ENCODE measurements at places on chromosomes 3 and 15.
A peak's percentile ranks its signal among the peaks of the same experiment; 100 is the strongest.

GRCh38 chr3:20256144-20256543, 70.1 kb upstream of the SGO1 start:
- no peak for DNase-seq

DNA sequence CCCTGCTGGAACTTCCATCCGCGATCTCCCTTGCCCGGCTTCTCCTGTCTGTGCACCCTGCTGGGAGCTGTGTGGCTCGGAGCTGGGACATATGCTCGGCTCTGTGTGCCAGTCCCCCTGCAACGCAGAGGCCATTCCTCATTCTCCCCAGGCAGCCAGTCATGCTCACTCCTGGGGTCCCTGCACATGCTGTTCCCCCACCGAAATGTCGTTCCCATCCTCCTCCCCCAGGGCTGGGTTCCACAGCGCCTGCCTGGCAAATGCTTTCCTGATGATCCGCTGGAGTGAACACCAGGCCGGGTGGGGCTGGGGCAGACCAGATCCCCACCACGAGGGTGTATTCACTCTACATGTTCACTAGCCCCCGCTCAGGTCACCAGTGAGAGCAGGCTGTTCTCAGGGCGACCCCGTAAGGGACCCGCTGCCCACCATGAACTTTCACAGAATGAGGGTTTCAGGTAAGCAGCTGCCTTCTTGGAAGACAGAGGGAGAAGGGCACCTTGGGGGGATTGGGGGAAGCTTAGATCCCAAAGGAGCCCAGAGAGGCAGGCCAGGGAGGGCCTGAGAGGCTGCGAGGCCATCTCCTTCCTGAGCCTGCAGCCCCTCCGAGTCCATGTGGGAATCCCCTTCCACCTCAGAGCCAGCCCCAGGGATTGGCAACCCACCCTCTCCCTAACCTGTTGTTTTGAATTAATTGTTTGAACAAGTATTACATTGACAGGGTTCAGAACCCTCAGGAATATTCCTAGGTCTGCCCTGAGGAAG, 88.7 kb upstream of the IQSEC1 start:
- no peak for DNase-seq

- DNase-seq: no peak
Measured at GRCh38 chr3:20811631-20812030, 625.6 kb upstream of the SGO1 start.

GRCh38 chr3:111621535-111621934, 26.4 kb upstream of the ZBED2 start:
- DNase-seq: no peak

- DNase-seq: no peak
Measured at GRCh38 chr3:100265016-100265415, 4.2 kb downstream of the TBC1D23 start.

DNA sequence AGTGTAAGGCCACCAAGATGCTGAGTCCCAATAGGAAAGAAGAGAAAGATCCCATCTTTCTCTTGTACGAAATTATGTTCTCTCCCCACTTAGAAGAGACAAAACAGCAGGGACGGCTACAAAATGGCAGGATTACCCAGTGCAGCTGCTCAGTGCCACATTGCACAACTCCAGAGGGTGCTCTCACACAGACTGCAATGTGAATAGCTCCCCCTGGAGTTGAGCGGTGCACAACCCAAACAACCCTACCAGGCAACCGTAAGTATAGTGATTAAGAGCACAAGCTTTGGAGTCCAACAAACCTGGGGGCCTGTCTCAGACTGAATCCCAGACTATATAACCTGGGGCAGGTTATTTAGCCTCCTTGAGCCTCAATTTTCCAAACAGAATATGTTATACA, 3.1 kb upstream of the BHLHE40 start:
- peak; percentile 97 for DNase-seq
